ENCODE measurements at places on chromosomes 1 and 21.

DNA sequence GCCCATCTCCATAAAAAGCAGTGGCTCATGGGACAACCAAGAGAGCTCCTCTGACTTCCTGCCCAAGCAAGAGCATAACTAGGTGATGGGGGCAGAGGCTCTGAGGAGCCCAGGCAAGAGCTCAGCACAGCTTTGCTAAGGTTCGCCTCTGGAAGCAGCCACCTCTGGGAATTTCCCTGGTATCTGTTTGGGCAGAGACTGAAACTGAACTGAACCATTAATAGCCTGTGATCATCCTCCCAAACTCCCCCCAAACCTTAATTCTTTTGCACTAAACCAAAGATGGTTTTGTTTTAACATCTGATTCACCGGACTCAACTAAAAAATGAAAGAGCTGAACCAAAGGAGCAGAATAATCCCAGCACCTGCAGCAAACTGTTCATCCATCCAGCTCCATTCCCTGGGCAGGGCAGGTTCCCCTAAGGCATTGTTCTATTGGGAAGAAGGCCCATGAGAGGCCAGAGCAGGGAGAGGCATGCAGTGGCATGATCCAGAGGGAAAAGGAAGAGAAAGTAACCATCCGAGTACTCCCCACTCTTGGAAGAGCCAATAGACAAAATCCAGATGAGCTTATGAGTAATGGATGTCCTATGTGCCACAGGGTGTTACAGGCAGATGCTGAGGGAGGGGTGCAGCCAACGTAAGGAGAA is 77.8 kb upstream of the KAZN start:
- no peak for DNase-seq

DNA sequence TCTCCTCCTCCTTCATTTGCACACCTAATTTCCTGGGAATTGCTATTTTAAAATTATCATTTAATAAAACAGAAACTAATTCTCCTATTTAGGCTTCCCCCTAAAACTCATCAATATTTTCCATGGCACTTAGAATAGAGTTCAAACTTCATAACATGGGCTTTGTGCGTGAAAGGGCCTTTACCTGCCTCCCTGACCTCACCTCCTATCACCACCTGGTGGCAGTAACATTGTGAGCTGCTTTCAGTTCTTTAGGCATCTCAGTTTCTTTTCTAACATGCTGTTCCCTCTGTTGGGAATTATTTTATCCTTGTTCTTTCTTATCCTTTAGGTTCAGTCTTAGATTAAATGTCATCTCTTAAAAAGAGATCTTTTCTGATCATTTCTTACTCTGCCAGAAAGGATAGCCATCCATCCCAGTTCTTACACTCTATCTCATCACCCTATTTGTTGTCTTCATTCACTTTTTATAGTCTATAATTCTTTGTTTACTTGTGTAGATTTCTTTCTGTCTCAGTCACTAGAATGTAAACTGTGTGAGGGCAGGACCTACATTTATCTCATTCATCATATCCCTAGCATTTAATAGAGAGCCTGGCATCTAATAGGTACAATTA is 133.8 kb upstream of the KIAA1614 start:
- DNase-seq, result no peak

DNA sequence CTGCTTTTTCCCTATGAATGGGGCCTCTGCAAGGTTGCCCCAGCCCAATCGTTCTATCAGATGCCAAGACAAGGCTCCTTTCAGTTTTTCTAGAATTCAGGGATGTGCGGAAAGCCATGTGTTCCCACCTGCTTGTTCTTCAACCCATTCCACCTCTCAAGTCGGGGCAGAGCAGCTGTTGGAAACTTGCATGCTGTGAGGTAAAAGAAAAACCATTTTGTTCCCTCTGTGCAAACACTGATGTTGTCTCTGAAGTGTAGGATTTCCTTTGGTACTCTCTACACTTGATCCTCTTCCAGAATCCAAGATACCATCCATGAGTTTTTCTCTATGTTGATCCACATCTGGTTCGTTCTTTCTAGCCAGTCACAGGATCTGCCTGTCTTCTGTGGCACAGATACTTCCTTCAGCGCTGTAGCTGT is 7.3 kb downstream of the IER5 start:
- no peak for DNase-seq

GRCh38 chr1:39671433-39671792 is 494 bp downstream of the NT5C1A start:
- no peak for DNase-seq

DNA sequence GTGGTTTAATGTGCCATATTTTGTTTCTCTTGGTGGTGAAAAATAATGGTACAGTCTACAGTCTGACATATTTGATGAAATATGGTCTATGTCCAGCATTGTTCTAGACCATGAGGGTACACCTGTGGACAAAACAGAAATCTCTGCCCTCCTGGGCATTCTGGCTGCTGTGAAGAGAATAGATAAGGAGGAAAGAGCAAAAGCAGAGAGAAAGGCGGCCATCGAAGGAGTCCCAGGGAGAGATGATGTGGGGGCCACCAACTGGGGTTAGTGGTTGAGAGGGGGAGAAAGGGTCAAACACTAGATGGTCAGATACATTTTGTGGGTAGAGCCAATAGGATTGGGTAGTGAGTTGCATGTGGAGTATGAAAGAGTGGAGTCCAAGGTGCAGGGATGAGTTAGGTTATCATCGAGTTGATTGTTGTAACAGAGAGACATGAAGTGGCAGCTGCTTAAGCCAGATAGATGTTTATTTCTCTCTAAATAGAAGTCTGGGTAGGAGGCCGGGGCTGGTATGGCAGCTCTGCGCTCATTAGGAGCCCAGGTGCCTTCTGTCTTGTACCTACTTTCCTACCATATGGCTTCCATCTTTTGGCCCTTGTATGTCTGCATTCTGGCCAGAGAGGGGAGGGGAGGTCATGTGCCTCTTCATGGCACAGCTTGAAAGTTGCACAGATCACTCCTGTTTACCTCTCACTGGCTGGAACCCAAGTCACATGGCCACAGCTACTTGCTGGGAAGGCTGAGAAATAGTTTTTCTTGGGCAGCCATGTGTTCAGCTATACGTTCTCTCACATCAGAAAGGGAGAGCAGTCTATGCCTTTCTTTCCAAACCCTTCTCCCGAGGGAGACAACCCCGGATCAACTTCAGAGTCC is 13.0 kb downstream of the UBE4B start:
- no peak for DNase-seq

- DNase-seq, result no peak
These were observed 268.7 kb downstream of the OLFM3 start for GRCh38 chr1:101728029-101728428.

GRCh38 chr1:230648114-230648513 is 5.8 kb downstream of the COG2 start:
- DNase-seq, result no peak

DNA sequence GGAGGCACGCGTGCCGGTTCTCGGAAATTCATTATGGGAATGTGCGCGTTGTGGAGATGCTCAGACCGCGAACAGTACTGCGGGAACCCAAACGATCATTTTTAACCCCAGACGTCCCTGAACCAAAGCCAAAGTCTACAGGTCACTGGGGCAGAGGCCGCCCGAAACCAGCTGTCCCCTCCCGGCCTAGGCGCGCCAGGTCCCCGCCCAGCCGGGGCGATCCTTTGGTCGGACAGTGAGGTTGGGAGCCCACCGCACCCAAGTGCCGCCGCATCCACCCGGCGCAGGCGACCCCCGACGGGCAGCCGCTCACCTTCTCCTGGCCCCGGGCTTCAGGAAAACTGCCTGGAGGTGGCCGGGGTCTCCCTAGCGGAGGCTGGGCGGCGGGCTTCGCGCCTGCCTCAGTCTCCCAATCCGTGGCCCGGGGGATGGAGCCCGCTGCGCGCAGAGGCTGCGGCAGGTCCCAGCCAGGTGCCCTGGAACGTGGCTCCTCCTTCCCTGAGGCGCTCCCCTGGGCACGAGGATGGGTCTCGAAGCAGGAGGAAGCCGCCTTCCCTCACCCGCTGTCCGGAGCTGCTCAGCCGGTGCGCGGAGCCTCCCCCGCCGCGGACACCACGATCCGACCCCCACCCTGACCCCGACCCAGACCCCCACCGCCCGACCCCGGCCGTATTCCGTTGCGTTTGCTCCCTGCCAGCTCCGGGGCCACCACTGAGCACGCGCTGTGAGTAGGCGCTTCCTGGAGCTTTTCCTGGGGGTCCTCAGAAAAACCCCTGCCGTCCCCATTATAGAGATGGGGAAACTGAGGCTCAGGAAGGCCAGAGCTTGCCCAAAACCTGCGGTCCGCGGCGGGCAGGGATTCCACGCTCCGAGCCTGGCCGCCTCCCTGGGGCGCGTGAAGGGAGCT is 8.1 kb upstream of the SLX9 start:
- no peak for DNase-seq

- DNase-seq, result no peak
These were observed 2.9 kb downstream of the KCNE1 start for GRCh38 chr21:34509151-34509550.

DNA sequence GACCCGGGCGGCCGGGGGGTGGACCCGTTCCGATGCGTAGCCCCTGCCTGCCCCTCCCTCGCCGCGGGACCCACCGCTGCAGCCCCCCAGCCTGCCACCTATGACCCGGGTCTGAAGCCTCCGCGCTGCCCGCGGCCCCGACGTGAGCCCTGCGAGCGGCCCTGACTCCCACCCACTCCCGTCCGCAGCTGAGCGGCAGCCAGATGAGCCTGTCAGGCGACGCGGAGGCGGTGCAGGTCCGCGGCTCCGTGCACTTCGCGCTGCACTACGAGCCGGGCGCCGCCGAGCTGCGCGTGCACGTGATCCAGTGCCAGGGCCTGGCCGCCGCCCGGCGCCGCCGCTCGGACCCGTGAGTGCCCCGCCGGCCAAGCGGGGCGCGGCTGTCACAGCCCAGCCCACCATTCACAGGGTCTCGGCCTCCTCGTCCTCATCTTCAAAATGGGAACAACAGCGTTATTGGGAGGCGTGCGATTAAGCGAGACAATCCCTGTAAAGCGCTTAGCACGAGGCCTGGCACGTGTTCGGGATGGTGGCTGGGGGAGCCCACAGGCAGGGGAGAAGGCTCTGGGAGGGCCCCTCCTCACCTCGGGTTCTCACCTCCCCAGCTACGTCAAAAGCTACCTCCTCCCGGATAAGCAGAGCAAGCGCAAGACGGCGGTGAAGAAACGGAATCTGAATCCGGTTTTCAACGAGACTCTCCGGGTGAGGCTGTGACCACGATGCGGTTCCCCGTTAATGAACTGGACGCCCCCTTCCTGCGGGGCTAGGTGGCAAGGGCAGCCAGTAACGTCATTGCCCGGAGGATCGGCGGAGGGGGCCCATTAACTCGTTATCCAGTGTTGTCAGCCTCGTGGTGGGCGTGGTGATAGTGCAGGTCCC is 8.2 kb downstream of the SYTL1 start:
- no peak for DNase-seq

DNA sequence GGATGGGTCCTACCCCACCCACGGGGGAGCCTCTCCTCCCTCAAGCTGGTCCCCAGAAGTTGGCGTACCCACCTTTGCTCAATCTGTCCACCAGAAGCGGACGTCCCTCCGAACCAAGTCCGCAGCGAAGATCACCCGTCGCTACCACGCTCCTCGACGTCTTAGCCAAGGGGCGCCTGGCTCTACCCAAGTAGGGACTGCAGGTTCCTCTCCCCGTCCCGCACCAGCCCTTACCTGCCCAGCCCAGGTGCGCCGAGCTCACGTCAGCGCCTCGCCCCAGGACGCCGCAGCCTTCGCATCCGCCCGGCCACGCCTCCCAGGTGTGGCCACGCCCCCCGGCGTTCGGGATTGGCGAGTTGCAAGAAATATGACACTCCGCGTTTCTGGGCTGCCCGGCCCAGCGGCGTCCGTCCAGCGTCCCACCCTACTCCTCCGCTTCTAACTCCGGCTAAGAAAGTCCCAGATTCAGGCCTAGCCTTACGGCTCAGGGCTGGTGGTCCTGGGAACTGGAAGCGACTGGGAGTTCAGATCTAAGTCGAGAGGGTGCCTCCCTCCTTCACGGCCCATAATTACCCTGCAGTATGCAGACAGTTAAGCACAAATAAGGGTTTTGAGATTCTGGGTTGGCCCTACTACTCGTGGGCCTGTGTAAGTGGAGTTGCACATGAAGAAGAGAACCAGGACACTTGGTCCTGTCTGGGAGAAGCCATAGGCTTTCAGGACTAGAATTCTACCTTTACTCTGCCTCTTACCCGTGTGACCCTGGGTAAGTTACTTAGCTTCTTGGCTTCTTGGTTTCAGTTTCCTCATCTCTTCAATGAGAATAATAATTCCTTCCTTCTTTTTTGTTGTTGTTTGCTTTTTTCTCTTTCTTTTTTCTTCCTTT is at the start of gene IRF6:
Gene IRF6 (minus strand): TSS at position 268 of the 886 bp plus-strand sequence. CDS start 4,729 bp downstream, outside the sequence.
- no peak for DNase-seq

DNA sequence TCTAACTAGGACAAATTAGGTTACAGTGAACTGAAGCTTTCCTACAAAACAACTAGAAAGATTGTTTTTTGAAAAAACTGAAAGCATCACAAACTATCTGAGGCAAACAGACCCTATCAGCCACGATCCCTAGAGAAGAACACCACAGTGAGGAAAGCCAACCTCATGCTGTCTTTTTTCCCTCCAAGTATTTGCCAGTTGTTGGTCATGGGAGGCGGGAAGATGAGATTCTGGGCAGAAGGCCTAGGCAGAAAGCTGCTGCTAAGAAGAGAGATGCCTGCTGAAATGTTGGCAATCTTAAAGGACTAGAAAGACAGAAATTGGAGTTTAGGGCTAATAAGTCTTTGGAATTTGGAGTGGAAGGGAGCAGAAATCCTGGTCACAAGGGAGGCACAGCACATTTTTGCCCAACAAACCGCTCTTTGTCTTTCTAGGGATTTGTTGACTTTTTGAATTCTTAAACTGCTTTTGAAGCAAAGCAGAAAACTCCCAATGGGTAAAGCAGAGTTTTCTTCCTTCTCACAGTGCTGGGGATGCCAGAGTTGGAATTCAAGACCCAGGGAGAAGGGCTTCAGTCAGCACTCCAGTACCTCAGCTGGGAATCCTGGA is 83.9 kb downstream of the MT1HL1 start:
- no peak for DNase-seq

DNA sequence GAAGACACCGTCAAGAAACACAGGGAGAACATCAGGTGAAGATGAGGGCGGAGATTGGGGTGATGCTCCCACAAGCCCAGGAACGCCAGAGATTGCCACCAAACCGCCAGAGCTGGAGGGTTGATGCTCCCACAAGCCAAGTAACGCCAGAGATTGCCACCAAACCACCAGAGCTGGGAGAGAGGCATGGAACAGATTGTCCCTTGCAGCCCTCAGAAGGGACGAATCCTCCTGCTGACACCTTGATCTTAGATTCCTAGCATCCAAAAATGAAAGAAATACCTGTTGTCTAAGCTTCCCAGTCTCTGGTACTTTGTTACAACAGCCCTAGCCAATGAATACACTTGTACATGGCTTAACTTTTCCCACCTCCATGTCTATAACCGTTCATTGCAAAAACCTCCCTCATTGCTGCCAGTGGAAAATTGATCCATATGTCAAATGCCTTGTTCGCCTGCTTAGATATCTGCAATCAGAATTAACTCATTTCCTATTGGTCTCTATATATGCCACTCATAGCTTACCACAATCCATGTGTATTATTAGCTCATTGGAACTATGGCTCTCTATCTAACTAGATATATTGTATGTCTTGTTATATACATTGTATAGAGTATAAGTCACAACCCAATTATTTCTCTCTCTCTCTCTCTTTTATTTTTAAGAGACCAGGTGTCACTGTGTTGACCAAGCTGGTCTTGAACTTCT is 127.4 kb downstream of the ADSS2 start:
- DNase-seq, result no peak
